ENCODE measurements at places on chromosomes 7 and 10.

- no peak for DNase-seq
Observed at GRCh38 chr7:101691822-101692384, 62.8 kb upstream of the MYL10 start.

DNA sequence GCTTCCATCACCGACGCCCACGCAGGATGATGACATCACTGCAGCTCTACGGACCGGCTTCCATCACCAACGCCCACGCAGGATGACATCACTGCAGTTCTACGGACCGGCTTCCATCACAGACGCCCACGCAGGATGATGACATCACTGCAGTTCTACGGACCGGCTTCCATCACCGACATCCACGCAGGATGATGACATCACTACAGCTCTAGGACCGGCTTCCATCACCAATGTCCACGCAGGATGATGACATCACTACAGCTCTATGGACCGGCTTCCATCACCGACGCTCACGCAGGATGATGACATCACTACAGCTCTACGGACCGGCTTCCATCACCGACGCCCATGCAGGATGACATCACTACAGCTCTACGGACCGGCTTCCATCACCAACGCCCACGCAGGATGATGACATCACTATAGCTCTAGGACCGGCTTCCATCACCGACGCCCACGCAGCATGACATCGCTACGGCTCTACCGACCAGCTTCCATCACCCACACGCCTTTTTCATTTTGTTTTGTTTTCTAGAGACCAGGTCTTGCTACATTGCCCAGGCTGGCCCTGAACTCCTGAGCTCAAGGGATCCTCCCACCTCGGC, 29.5 kb downstream of the GPER1 start:
- DNase-seq, result no peak

GRCh38 chr7:34031156-34031555, 125.8 kb downstream of the BMPER start:
- no peak for DNase-seq

GRCh38 chr7:87505557-87506245, 30.2 kb upstream of the ABCB4 start:
- no peak for DNase-seq

DNA sequence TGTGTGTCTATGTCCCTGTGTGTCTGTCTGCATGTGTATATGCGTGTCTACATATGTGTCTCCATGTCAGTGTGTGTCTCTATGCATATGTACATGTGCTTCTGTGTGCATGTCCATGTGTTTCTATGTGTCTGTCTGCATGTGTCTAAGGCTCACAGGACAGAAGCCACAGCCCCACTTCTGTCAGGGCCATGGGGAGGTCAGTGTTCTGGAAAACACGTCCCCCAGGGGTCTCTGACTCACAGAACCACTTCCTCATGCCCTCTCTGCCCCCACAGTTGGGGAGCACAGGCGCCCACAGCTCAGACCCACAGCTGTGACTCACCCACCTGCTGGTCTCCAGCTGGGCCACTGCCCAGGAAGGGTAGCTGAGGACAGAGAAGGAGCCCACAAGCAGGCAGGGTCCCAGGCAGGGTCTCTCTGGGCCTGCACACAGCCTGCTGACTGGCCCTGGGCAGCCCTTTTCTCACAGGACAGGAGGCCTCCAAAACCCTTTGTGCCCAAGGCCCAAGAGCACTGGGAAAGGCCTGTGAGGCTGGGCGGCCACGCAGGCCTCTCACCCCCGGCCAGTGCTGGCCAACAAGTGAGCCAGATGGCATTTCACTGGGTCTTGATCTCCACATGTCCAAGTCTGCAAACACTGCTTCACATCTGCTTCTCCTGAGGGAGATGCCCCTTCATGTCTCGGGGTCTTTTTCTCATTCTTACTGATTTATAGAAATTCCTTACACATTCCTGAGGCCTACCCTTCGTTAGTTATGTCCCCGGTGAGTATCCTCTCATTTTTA, 102.9 kb upstream of the FAM20C start:
- DNase-seq, result no peak

GRCh38 chr7:41116817-41117216, 586.1 kb downstream of the INHBA start:
- no peak for DNase-seq

GRCh38 chr10:27225642-27226257, 14.8 kb downstream of the ACBD5 start:
- DNase-seq, result no peak

GRCh38 chr7:74290553-74290950, 1.3 kb downstream of the CLIP2 start:
- no peak for DNase-seq

DNA sequence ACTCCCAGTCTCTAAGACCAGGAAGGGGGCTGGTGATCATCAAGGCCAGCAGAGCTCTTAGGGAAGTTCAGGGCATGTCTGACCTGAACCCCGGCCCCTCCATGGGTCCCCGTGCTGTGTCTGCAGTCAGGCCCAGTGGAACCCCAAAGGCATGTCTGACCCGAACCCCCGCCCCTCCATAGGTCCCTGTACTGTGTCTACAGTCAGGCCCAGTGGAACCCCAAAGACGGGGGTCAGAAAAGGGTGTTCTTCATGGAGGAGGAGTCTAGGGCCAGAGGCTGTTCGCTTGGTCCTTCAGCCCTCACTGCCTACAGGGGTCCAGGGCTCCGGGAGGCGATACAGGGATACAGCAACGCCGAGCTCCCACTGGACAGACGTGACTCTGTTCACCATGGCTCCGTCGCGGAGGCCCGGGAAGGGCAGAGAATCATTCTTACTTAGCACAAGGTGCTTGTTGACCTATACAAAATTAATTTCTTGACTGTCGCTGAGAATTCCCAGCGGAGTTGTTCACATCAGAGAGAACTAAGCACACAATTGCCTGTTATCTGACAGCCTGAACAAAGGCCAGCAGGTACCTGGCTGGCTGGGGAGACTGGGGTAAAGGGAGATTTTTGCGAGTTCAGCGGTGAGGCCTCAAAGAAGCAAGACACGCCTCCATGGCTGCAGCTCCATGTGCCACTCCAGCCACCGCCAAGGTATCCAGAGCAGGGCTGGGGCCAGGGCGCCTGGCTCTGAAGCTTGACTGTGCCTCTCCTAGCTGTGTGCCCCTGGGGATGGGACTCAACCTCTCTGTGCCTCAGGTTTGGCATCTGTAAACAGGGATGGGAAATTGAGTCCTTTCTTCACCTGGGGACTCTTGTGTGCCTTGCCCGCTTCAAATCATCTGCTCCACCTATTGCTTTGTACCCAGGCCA, 26.8 kb downstream of the EN2 start:
- DNase-seq, result no peak

GRCh38 chr10:23584396-23584795, 145.5 kb downstream of the OTUD1 start:
- no peak for DNase-seq

GRCh38 chr10:43205681-43206390, 61.0 kb downstream of the RASGEF1A start:
- no peak for DNase-seq

DNA sequence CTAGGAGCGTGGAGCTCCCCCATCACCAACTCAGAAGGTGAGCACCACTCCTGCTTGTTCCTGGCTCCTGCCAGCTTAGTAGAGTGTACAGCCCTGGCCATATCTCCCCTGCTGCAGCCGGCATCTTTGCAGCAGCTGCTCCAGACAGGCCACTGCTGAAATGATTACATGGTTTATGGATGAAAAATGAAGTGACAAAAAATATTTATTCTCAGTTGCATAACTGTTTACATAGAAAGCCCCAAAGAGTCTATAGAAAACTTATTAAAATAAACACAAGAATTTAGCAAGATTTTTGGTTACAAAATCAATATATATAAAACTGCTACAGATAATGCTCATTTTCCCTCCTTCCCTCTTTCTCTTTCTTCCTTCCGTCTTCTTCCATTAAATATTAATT, 27.2 kb downstream of the C10orf67 start:
- no peak for DNase-seq

DNA sequence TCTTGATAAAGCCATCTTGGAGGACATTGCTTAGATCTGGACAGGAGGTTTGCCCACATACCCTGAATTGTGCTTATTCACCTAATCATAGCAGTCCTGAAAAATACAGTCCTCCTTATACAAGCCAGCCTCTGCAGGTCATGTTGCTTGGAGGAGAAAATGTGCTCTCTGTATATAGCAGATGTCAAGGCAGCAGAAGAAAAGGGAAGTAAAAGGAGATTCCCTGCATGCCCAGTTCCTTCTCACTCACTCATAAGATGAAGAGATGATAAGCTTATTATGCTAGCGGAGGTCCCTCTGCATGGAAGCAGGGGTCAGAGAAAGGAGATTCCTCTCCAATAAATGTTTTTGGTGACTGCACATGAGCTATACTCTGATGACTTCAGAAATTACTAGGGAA, 458.8 kb upstream of the ZMIZ1 start:
- no peak for DNase-seq

DNA sequence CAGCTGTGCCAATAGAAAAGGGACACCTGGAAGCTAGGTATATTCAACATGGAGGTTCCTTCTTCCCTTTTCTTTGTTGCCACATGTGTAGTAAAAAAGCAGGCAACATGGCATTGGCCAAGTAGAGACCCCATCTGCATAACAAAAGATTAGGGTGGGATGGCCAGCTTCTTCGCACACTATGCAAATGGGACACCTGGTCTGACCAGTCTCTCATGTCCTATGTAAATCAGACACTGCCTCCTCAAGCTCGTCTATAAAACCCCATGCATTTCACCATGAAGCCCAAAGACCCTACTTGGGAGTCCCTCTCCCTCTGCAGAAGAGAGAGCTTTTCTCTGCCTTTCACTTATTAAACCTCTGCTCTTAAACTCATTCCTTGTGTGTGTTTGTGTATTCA, 53.9 kb downstream of the MYL10 start:
- no peak for DNase-seq

DNA sequence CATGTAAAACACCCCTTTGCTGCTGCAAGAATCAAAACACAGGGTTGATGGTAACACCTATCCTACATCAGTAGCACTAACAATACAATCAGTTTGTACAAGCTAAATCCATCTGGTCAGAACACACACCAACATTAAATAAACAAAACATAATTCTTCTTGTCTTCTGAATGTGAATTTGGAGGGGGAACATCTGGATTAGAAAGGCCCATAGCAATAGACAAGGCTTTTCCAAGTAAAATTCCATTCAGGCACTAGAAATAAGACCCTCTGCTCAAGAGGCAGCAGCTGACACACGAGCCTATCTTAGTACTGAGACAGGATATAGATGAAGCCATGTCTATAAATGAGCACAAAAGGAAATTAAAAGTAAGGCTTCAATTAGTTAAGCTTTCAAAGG, 839.9 kb upstream of the LRRTM3 start:
- DNase-seq, result no peak

DNA sequence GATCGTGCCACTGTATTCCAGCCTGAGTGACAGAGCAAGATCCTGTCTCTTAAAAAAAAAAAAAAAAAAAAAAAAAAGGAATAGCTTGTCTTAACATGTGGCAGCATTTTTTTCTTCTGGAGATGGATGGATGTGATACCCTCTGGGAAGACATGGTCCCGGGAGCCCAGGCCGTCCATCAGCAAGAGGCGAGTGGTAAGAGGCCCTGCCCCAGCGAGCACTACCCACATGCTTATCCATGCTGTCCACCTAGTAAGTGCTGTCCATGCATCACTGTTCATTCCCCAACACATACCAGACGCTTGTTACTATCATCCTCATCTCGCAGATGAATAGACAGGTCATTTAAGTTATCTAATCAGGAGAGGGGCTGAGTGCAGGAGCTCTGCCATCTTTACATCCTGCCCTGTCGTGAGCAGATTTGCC, 12.9 kb downstream of the ATP6V1F start:
- no peak for DNase-seq

- DNase-seq, result no peak
Observed at GRCh38 chr7:146875981-146876380, 759.4 kb downstream of the CNTNAP2 start.

- DNase-seq, result no peak
Observed at GRCh38 chr10:47235484-47235883, 64.5 kb upstream of the GDF10 start.

GRCh38 chr7:96320442-96320841, 1.5 kb downstream of the SLC25A13 start:
- no peak for DNase-seq

All from T-helper 22 cell (primary cell).